WTC11 (cell line): ENCODE measurements at places on chromosomes 1 and 21.
A peak's percentile ranks its signal among the peaks of the same experiment; 100 is the strongest.

DNA sequence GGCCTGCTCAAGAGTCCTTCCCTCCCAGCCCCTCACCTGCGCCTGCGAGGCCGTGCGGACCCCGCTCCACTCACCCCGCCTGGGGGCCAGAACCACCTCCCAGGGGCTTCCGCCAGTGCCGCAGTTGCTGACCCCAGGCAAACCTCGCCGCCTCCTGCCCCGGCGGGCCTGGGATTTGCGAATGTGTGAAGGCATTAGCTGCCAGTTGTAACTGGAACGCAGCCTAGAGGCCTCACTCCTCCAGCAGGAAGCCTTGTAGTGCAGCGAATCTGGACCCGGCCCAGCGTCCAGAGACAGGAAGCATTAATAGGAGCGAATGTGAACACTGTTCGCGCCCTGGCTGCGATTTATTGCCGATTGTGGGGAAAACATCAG lies 140.9 kb upstream of the ARHGEF16 start:
- no peak overlapping the region for H3K4me3 ChIP-seq
- H3K4me1 ChIP-seq: peaks cover 27% of the 10 kb centered on the region
- peaks cover 30% of the 10 kb centered on the region for H3K27me3 ChIP-seq

GRCh38 chr1:228150120-228150460 lies 360 bp downstream of the GJC2 start:
- 0 out of 2 replicates have a peak, but pooled peaks cover 2% of the 10 kb centered on the region for H3K4me1 ChIP-seq
- H3K36me3 ChIP-seq: no peaks in the 10 kb centered on the region
- no peak overlapping the region for H3K27ac ChIP-seq
- no peak overlapping the region for H3K4me3 ChIP-seq
- no peaks in the 10 kb centered on the region for H3K27me3 ChIP-seq
- DNase-seq: peak; percentile 9

GRCh38 chr1:44775930-44776729 lies 790 bp downstream of the RPS8 start:
- no peak for DNase-seq
- peaks cover 22% of the 10 kb centered on the region for H3K4me1 ChIP-seq
- H3K36me3 ChIP-seq: peaks cover 49% of the 10 kb centered on the region
- no peaks in the 10 kb centered on the region for H3K27me3 ChIP-seq

- no peak for DNase-seq
- H3K4me1 ChIP-seq: peaks cover 4% of the 10 kb centered on the region
- peaks cover 78% of the 10 kb centered on the region for H3K27me3 ChIP-seq
- 0 out of 2 replicates have a peak, but pooled peaks cover under 1% of the 10 kb centered on the region for H3K36me3 ChIP-seq
Measured at GRCh38 chr1:228420968-228421826, 4.5 kb upstream of the TRIM17 start.

GRCh38 chr1:104702731-104703130 lies 953.0 kb downstream of the AMY1C start:
- H3K4me3 ChIP-seq: no peak overlapping the region
- H3K36me3 ChIP-seq: no peaks in the 10 kb centered on the region
- no peaks in the 10 kb centered on the region for H3K27me3 ChIP-seq
- no peak for DNase-seq

DNA sequence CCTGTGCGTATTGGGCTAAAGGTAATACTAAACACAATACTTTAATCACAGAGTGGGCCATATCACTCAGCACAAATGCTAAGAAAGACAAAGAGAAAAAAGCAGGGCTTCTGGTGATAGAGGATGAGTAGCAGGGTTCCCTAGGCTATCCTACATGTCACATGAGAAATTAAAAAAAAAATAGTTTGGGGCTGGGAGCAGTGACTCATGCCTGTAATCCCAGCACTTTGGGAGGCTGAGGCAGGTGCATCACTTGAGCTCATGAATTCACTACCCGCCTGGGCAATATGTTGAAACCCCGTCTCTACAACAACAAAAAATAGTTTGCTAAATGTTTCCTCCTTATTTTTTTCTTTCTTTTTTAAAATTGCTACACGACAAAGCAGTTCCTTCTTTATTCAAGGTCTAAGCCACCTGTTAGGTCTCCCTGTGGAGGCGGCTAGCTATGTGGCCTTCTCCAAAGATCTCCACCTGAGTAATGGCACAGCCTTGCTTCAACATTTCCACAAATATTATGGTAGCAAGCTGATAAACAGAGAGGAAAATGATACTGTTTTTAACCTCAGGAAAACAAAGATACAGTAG lies 1.5 kb downstream of the ENSA start:
- peaks cover 52% of the 10 kb centered on the region for H3K36me3 ChIP-seq
- H3K4me1 ChIP-seq: peaks cover 56% of the 10 kb centered on the region
- DNase-seq: no peak
- H3K4me3 ChIP-seq: no peak overlapping the region
- H3K27me3 ChIP-seq: no peaks in the 10 kb centered on the region

DNA sequence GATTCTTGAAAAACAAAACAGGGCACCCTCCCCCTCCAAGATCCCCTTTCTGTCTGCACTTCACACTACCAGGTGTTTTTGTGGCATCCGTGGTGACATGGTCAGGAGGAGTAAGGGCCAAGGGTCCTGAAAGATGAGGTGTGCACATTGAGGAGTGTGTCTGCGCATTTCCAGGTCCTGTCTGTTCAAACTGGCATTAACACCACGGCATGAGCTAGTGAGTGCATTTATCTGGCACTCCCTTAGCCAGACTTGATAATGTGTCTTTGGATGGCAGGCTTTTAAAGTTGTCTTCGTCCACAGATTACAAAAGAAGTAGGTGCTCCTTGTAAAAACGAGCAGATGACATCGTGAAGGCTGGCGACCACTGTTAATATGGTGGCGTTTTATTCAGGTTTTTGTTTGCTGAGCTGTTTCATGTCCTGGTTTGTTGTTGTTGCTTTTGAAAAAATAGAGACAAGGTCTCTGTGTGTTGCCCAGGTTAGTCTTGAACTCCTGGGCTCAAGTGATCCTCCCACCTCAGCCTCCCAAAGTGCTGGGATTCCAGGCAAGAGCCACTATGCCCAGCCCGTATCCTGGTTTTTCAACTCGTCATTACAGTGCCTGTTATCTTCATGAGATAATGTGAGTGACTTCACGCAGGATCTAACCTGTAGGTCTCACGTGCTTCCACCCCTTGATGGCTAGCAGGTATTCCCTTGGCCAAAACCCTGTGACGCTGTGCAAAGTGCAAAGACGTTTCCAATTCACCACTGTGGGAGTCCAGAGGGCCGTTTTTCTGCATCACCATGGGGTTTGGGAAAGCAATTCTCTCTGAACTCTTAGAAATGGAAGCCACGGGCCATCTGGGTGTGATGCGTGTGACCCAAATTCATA lies 4.2 kb downstream of the TMEM51 start:
- H3K4me1 ChIP-seq: peaks cover 61% of the 10 kb centered on the region
- no peak for DNase-seq
- H3K27me3 ChIP-seq: peaks cover 9% of the 10 kb centered on the region
- H3K36me3 ChIP-seq: no peaks in the 10 kb centered on the region
- H3K4me3 ChIP-seq: no peak overlapping the region

DNA sequence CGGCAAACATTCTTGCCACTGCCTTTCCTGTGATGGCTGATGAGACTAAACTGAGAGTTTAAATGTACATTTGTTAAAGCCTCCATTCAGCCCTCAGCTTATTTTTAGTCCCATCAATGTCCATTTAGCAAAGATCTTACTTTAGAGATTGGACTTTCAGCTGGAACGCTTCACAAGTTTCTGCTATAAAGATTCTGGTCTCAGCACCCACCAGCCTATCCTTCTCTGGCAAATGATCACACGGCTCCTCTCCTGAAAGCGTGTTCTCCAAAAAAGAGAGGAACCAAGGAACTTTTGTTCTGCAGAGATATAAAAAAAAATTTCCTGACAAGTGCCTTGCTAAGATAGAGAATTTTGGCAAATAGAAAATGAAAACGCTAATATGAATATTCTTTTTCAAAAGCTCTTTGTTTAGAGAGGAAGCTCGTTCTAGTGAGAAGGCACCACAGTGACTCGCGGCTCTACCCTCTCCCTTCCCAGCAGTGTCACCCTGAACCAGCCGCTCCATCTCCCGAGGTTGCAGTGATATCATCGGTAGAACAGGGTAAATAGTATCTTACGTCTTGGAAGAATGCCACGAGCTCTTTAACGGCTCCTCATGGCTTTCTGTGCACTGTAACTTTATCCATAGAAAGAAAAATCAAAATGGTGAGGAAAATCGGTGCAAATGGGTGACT lies 200.2 kb downstream of the APP start:
- peak overlapping the region; percentile 74 for H3K27ac ChIP-seq
- no peak for DNase-seq
- H3K27me3 ChIP-seq: no peaks in the 10 kb centered on the region
- no peak overlapping the region for H3K4me3 ChIP-seq
- peaks cover 34% of the 10 kb centered on the region for H3K4me1 ChIP-seq

DNA sequence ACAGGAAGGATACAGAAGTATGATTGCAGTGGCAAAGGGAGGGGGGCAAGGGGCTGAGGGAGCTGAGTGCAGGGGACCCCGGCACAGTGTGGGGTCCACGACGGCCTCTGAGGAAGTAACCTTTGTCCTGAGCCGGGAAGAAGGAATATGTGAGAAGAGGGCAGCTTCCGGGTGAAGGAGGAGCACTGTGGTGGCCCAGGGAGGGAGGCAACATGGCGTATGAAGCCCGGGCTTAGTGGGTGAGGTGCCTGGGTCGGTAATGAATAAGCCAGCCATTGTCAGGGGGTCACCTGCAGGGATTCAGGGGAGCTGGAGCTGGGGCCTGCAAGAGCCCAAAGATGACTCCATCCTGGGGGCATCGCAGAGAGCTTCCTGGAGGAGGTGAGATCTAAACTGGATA lies 200.4 kb downstream of the FOXD2 start:
- DNase-seq: no peak
- H3K27me3 ChIP-seq: peaks cover 10% of the 10 kb centered on the region
- H3K4me1 ChIP-seq: no peaks in the 10 kb centered on the region
- no peak overlapping the region for H3K27ac ChIP-seq
- H3K36me3 ChIP-seq: no peaks in the 10 kb centered on the region
- no peak overlapping the region for H3K4me3 ChIP-seq

GRCh38 chr1:156957634-156958033 lies 37.2 kb downstream of the LRRC71 start:
- H3K4me1 ChIP-seq: no peaks in the 10 kb centered on the region
- no peak overlapping the region for H3K4me3 ChIP-seq
- DNase-seq: no peak
- H3K27me3 ChIP-seq: no peaks in the 10 kb centered on the region
- no peak overlapping the region for H3K27ac ChIP-seq

GRCh38 chr1:43736819-43737218 lies 29.5 kb downstream of the ST3GAL3 start:
- no peaks in the 10 kb centered on the region for H3K4me1 ChIP-seq
- no peak for DNase-seq
- H3K4me3 ChIP-seq: no peak overlapping the region
- no peak overlapping the region for H3K27ac ChIP-seq
- no peaks in the 10 kb centered on the region for H3K27me3 ChIP-seq

DNA sequence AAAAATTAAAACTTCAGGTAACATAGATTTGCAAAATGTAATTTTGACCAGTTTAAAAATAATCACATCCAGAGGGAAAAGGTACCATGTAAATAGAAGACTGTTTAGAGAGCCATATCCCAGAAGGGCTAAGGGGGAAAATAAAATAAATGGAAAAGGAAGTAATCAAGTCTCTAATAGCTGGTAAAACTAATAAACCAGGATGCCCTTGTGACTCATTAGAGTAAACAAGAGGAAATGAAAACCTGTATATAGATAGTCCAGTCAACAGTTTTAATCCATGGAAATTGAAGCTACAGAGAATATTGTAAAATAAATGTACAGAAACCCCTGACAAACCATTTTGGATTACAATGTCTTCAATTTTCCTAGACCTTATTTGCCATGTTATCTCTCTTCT lies 698.0 kb upstream of the RGS18 start:
- H3K27me3 ChIP-seq: no peaks in the 10 kb centered on the region
- DNase-seq: no peak
- H3K36me3 ChIP-seq: no peaks in the 10 kb centered on the region
- H3K4me1 ChIP-seq: no peaks in the 10 kb centered on the region
- no peak overlapping the region for H3K27ac ChIP-seq
